ENCODE measurements at places on chromosomes 5 and 9. TPM values are rescaled to one million over a fixed set of nuclear protein-coding genes. Genes with fewer than 3 reads are reported as not detected.

The PCDHGA3 gene
- total RNA-seq: not detected

The LHX3 gene
- not detected for total RNA-seq

The ENTREP1 gene
- total RNA-seq: 1.7 TPM

The SNX2 gene
- 95.4 TPM for total RNA-seq

The ANKRD20A1 gene
- not detected for total RNA-seq

The SLC23A1 gene
- not detected for total RNA-seq

The SLC27A4 gene
- 50.1 TPM for total RNA-seq

The GPRIN1 gene
- total RNA-seq: 24.6 TPM

The SPINK6 gene
- 0.89 TPM for total RNA-seq

The CDC26 gene
- 49.2 TPM for total RNA-seq

The NUDT12 gene
- 18.5 TPM for total RNA-seq

The GPR150 gene
- not detected for total RNA-seq

The CDX1 gene
- not detected for total RNA-seq

The SLC9A3 gene
- 4.7 TPM for total RNA-seq

The ZNF367 gene
- total RNA-seq: 33.7 TPM

The ADGRV1 gene
- total RNA-seq: not detected

The APBA1 gene
- 0.21 TPM for total RNA-seq

The SLC6A7 gene
- total RNA-seq: not detected

The GADD45G gene
- total RNA-seq: 10.2 TPM

The LCN15 gene
- not detected for total RNA-seq

The CRB2 gene
- 0.26 TPM for total RNA-seq

The IL31RA gene
- 1.6 TPM for total RNA-seq

The ZDHHC11B gene
- 2.3 TPM for total RNA-seq

The FOXD4L3 gene
- total RNA-seq: not detected

The CFAP90 gene
- total RNA-seq: not detected

The PDE8B gene
- 0.05 TPM for total RNA-seq

The PAXX gene
- 109 TPM for total RNA-seq

The NEURL1B gene
- total RNA-seq: 7.2 TPM

The ABCA2 gene
- 33.5 TPM for total RNA-seq

The PCDHGA5 gene
- 0.41 TPM for total RNA-seq

The WDR31 gene
- total RNA-seq: 0.60 TPM

Data from A172 (cell line).